ENCODE measurements at places on chromosomes 12 and 14.

- no peak for DNase-seq
Observed at GRCh38 chr12:96220902-96221301, 26.7 kb downstream of the ELK3 start.

DNA sequence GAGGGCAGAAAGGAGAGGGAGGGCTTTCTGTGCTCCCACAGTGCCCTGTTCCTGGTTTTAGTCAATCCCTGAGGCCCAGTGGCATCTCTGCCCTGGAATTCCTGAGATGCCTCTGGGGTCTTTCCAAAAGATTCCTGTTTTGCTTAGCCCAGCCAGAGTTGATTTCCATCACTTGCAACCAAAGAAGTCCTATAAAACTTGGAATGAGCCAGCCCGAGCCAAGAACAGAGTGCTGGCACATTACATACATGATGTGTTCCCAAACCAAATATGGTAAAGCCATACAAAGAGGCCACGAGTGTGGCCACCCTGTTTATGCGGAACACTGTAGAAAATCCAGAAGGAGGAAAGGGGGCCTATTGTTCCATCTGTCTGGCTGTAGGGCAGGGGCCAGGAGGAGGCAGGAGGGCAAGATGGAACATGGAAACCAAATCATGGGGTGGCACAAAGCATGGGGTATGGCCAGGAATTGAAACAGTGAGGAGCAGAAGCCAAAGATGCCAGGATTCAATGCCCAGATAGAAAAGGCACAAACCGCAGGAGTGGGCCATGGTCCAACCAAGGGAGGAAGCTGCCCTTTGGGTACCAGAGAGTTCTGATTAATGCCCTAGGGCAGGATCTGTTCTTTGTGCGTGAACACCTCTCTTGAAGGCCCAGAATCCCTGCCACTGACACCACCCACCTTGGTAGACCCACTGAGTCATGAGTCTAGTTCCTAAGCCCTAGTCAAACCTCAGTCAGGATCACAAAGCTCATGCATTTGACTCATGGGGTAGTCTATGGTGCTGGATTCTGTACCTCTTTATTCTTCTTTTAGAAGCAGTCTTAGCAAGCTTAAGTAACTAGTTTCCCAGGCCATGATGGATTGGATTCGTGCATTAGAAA is 75.2 kb downstream of the LRRC74A start:
- DNase-seq = no peak

GRCh38 chr14:73136085-73136386 is 271 bp upstream of the PSEN1 start:
- no peak for DNase-seq

- DNase-seq = no peak
Observed at GRCh38 chr14:76647697-76648298, 113.5 kb upstream of the VASH1 start.

DNA sequence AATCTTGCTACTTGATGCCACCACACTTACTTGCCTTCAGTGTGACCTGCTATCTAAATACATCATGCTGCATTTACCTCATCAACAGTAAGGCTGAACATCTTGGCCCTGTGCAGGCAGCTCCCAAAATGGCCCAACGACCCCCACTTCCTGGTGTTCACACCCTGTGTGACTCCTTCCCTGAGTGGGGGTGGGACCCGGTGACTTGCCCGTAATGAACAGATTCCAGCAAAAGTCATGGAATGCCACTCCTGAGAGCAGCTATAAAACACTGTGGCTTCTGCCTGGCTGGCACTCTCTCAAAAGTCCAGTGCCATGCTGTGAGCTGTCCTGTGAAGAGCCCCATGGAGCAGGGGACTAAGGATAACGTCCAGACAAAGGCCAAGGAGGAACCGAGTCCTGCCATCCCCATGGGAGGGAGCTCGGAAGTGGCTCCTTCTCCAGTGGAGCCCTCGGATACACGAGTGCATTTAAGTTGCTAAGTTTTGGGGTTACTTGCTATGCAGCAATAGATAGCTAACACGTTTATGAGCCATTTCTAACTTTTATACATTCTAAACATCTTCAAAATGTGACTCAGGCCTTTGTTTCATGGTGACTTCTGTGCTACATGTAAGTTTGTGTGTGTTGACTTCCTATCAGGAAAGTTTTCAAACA is 33.0 kb downstream of the P2RX2 start:
- DNase-seq = no peak

GRCh38 chr12:68771223-68771925 is 25.4 kb downstream of the SLC35E3 start:
- no peak for DNase-seq

DNA sequence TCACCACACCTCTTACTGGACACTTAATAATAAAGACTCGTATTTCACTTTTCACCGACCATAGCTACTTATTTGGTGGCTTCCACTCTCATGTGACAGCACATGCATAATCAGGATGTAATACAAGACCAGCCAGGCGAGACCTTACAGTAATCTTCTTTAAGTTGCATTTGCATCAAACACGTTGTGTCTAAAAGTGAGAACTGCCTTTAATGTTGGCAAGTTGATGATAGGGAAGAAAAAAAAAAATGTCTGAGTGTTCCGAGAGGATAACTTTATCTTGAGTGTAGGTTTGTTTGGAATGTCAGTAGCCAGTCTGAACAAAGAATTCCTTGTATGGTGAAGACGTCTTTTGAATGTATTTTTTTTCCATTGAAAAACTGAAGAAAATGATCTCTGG is 440.4 kb downstream of the ADAMTS20 start:
- DNase-seq = no peak

DNA sequence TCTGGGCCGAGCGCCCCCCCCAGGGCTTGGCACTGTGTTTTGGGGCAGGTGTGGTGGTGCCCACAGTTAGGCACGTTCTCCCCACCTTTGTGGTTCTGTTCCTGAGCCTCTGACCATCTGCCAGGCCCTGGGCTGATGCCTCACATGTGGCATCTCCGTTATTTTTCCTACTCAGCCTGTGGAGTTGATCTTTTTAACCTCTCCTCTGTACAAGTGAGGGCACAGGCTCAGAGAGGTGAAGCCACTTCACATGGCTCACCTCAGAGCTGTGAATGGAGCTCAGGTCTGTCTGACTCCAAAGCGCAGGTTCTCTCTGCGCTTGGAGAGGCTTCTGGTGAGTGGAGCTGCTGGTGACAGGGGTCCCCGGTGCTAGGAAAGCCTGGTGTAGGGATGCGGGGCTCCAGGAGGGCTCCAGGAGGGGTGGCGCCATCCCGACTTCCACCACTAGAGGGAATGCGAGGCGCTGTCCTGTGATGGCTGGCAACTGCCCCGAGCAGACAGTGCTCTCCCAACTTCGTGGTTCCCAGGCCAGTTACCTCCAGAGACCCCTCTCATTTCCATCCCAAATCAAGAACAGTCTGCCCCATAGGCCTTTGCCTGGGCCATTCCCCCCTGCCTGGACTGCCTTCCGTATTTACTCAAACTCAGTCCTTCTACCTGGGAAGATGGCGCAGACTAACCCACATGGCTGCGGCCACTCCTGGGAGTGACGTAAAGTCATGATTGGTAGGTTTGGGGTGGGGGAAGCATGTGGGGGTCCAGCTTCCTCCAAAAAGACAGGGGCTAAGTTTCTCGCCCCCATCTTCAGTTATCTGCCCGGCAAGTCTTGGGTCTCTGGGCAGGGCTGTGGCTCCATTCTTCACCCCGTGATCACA is 9.9 kb downstream of the BCL7A start:
- DNase-seq = peak; percentile 34

DNA sequence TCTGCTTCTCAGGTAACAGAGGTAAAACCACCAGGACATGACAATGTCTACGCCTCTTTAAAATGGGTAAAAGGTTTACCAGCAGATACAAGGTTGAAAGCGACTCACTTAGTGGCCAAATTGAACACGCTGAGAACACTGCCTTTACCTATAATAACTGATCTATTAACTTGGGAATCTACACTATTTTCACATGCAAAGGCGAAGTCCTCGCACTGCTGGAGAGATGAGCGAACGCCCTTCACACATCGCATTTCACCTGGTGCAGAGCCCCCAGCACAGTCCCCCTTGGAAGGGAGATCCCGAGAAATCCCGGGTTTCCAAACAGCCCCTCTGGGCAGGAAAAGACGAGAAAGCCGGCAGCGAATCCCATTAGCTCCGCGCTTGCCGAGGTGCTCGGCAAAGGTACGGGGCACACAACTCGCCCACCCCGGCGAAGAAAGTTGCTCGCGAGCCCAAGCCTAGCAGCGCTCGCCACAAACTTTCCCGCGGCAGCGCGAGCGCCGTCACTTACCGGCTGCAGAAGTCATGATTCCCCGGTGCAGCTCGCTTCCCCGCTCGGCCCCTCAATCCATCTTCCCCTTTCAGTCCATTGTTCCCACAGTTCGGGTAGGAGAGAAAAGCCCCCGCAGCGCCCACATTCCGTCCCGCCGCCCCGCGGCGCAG is 423 bp downstream of the FGD6 start:
- DNase-seq = no peak

- DNase-seq = no peak
Observed at GRCh38 chr14:93281937-93282336, 50.9 kb downstream of the BTBD7 start.

DNA sequence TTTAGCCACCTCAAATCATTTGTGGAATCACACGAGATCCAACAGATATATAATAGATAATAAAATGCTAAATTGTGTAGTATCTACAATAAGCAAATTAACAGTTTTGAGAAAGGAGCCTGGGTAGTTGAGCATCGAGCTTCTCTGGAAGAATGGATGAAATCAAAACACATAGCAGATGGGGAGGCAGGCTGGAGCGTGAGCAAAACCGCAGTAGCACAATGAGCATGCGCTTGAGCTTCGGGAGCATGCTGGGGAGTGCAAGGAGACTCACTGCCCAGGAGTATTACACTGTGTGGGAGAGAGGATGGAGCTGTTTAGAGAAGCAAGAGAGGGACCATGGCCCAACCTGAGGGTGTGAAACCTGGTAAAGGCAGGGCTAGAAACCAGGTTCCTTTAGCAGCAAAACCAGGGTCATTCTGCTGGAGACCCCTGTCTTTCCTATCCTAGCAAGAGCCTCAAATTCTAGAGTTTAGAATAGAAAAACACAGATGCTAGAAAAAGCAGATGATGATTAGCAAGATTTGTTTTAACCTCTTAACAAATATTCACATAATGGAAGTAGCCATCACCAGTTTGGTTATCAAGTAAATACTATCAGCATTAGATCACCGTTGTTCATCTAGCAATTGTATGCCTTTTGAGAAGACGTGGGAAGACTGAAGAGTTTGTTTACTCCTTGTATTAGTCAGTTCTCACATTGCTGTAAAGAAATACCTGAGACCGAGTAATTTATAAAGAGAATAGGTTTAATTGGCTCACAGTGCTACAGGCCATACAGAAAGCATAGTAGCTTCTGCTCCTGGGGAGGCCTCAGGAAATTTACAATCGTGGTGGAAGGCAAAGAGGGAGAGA is 484.8 kb downstream of the EGLN3 start:
- no peak for DNase-seq

DNA sequence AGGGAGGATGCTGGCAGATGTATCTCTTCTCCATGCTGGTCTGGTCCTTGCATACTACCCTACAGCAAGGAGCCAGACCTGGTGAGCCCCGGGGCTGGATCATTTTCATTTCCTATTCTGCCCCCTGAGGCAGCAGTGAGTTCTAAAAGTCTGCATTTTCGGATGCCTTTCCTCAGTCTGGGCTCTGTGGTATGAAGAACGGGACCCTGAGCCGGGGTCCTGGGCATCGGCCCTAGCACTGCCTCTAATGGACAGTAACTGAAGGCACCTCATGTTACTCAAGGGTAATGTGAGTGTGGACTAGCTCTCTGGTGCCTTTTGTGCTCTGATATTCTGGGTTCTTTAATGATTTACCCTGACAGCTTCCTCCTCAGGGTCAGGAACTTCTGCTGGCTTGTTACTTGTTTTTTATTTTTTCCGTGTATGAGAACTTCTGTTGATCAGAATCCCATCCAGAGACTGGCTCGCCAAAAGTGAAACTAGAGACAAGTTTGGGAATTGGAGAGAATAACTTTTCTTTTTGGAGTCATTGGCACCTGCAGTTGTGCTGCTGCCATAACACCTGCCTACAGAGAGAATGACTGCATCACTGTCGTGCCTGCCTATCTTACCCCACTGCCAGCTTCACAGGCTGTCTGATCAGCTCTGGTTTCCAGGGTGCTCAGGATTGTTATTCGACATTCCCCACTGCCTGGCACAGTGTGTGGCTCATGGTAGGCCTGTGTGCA is 62.3 kb downstream of the SUSD6 start:
- no peak for DNase-seq

GRCh38 chr14:96167224-96168148 is 37.2 kb upstream of the BDKRB2 start:
- DNase-seq = no peak

DNA sequence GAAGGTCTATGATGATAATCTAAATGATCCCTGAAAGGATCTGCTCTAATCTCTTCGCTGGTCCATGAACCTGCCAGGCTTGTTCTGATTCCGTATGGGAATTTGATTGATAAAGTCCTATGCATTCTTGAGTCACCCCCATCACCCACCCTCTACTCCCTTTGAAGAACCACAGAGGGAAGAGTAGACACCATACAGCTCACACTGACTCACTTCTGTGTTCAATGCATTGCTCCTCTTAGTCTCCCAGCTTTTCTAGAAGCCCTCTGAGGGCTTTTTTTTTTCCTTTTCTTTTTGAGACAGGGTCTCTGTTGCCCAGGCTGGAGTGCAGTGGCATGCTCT is 18.5 kb upstream of the GPRC5A start:
- DNase-seq = no peak

- peak; percentile 69 for DNase-seq
Observed at GRCh38 chr14:90820958-90821357, 4.7 kb upstream of the TTC7B start.

DNA sequence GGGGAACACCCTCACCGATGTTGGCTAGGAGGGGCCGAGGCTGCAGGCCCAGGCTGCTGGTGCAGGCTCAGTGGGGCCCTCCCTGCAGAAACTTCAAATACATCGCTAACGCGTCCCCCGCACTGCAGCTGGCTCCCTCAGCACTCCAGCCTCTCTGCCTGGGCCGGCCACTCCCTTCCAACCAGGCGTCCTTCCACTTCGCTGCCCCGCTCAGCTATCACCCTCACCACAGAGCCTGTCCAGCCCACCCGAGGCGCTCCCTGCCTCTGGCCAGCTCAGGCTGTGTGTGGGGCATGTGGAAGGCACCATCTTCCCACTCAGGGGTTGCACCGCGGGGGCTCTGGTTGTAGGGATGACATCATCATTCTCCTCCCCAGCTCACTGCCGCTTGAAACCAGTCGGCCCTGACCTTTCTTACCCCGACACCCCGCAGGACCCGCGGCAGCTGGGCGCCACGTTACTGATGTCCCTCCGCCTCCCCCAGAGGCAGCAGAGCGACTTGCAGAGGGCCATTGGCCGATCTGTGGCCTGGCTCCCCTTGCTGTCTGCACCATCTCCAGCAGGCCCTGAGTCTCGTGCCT is 199.9 kb upstream of the RTL1 start:
- DNase-seq = no peak
